Effector CD8-positive, alpha-beta T cell (primary cell): ENCODE measurements at places on chromosomes 3 and 15.

DNA sequence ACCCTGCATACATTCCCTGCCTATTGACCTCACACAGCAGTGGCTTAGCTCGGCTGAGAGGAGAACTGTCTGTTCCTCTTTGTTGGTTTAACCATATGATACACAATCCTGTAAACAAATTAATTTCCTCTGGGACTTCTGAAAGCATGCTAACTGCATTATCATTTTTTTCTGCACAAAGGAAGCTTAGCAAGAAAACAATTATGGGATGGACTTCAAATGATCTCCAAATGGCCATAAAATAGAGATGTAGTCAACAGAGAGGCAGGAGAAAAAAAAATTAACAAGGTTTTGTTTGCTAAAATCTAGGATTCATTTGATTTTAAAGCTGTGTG lies 14.4 kb upstream of the TMC3 start:
- no peak for DNase-seq

DNA sequence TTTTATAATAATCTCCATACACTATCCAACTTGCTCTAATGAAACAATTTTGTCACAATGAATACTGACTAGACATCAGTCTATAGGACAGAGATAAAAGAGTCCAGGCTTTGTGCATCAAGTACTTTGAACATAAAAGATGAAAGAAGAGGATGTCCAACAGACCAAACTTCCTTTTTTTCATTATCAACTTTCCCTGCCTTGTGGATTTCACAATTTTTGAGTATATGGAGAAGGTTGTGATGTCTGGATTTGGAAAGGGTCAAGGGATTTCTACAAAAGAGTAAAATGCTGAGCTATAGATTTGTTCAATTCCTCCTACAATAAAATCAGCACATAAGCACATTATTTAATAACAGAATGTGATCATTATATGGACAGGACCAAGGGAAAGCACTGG lies 25.7 kb downstream of the CD47 start:
- no peak for DNase-seq

DNA sequence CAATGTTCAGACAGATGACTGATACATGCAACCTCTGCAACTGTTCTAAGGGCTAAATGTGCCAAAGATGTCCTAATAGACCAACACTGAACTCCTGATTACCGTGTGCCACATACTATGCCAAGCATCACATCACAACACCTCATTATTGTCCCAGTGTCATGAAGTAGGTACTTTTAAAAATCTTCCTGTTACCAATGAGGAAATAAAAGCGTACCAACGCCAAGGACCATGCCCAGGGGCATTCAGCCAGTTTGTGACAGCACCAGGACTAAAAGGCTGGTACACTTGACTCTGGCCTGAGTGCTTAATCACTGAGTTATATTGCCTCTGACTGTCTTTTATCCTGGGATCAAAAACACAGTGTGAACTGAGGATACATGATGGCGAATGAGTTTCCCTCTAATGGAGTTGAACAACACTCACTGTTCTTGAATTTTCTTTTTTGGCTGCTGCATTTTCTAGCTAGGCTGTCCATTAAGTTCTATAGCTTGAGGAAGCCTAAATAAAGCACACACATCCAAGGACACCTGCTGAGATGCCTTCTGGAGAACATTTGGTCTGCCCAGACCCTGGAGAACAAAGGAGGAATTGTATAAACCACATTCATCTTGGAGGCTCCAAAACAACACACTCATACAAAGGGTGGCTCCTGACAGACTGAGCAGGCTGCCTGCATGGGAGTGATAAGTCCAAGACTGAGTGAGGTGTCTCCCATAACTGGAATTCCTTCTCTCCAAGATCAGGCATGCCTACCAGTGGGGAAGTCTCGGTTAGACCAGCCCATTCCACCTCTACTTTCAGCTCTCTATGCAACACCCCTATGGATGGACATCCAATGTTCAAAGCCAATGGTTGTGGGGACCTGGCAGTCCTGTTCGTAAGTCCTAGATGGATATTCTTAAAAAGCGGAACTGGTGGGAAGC lies 126.7 kb upstream of the PRICKLE2 start:
- DNase-seq: no peak

- no peak for DNase-seq
These were observed 26.2 kb upstream of the CLDN16 start for GRCh38 chr3:190361791-190362190.

DNA sequence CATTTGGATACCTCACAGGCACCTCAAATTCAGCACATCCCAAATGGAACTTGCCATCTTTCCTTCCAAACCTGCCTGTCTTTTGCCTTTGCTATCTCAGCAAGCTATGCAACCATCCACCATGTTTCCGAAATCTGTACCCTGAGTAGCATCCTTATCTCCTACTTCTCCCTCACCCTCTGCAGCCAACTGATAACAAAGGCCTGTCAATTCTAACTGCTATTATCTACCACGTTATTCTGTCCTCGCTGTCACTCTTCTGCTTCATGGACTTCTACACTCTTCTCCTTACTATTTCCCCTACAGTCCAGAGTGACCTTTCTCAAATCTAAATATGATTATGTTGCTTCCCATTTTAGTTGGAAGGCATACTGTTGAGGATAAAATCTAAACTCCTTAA lies 25.5 kb upstream of the TAFA4 start:
- DNase-seq: no peak

GRCh38 chr15:26200427-26200826 lies 337.3 kb upstream of the ATP10A start:
- DNase-seq: no peak

DNA sequence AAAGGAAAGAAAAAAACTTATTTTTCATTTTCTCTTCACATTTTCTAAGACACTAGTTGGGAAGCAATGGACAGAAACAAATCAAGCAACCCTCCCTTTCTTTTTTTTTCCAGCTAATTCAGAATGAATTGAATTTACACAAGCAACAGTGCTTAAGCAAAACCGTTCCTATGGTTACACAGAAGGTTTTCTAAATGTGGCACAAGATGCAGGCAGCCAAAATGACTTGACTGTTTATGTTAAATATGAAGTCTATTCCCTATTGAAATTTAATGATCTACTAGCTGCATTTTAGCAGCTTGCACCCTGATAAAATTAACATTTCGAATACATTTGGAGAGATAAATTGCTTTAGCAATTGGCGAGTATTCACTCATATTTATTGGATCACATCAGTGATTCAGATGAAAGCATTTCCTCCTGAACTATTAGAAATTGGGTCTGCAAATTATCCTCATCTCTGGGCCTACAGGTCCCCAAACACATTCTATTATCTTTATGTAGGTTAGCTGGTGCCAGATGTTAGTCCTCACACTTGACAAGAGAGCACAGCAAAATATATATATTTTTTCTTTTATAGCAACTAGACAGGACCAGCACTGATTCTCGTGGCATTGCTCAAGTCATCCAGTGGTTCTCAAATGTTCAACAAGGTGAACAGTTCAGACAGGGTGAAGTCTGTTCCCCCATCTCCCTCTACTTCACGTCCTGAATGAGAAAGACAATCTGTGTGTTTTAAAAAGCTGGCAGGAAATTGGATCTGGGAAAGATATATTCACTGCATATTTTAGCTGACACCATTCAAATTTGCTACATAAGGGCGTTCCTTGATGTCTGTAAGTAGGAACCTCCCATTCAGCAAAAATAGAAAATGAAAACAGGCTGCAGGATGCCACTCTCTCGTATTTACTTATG lies 463.6 kb upstream of the KCNMB2 start:
- DNase-seq: no peak

DNA sequence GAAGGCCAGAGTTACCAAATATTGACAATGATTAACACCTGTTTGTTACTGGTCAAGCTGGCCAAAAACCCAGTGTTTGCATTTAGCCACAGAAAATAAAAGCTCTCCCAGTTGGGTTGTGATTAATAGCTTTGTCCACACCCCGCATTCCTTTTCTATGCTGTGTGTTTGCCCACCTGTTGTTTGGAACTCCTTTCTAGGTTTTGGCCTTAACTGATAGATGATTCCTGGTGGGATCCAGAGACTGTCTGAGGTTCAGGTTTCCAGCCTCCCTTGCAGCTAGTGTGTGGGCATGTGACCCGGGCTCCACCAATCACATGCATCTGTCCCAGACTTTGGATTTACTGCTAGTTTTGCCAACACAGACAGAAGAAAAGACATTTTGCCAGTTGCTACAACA lies 83.8 kb downstream of the PTPRG start:
- DNase-seq: no peak

DNA sequence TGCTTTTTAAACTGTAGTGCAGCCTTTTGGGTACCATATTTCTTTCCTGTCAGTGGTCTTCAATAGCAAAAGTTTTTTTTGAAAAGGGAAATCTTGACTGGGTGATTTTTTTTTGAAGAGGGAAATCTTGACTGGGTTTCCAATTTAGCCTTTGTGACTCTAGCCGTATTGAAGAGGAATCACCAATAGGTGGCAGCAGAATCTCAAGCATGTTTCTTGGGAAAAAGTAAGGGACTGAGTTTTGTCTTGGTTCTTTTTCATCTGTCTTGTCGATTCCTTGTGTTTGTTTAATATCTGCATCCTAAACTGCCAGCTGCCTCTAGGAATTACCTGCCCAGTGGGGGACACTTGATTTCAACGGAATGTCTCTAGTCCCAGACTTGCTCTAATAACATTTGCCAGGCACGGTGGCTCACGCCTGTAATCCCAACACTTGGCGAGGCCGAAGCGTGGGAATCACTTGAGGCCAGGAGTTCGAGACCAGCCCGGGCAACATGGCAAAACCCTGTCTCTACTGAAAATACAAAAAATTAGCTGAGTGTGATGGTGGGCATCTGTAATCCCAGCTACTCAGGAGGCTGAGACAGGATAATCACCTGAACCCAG lies 89.2 kb downstream of the RBPMS2 start:
- DNase-seq: no peak

DNA sequence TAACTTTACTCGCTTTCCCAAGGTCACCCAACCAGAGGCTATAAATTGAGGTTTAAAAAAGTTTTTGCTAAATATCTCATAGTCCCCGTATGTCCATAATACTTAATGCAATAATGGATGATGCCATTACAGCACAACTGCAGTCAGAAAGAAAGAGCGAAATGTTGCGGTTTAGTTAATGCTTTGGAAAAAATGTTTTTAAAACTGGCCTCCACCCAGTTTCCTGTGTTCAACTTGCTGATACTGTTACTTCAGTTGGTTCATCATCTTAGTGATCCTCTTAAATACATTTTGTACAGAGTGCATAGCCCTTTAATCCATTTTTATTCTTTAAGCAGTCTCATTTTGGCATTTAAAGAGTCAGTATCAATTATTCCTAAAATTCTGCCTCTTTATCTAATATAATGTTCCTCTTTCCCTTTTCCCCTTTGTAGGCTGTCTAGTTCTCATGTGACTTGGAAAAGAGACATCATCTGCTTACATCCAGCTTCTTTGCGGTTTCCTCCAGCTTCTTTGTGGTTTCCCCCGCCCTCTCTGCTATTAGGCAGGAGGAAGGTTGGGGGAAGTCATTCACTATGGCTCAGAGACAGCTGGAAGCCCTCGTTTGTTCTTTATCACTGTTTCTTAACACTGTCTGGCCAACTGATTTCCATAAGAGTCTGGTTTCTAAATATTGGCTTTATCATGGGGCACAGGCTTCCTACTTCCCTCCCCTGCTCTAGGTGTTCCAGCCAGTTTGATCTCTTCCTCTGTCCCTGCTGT lies 154.3 kb downstream of the GOLIM4 start:
- DNase-seq: no peak

GRCh38 chr3:189636048-189636447 lies 4.9 kb downstream of the TP63 start:
- DNase-seq: no peak

- DNase-seq: no peak
These were observed 906.6 kb downstream of the TUSC7 start for GRCh38 chr3:117616227-117616626.

GRCh38 chr3:128316481-128316891 lies 150.2 kb downstream of the DNAJB8 start:
- peak; percentile 51 for DNase-seq

- no peak for DNase-seq
These were observed 172.6 kb upstream of the FAM3D start for GRCh38 chr3:58839187-58839586.

DNA sequence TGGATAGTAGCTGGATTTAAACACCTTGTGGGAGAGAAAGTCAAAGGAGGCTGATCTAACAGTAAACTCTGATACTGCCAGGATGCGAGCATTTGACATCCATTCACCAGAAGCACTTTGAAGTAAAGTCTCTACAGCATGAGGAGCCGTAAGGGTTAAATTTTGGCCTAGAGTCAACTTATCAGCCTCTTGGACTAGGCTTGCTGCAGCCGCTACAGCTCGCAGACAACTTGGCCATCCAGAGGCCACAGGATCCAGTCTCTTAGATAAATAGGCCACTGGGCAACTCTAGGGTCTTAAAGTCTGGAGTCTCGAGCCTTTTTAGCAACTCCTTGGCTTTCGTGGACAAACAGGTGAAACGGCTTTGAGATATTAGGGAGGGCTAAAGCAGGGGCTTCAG lies 61.4 kb downstream of the PLSCR2 start:
- no peak for DNase-seq

GRCh38 chr3:79167651-79168416 lies 600.0 kb downstream of the ROBO1 start:
- DNase-seq: no peak

DNA sequence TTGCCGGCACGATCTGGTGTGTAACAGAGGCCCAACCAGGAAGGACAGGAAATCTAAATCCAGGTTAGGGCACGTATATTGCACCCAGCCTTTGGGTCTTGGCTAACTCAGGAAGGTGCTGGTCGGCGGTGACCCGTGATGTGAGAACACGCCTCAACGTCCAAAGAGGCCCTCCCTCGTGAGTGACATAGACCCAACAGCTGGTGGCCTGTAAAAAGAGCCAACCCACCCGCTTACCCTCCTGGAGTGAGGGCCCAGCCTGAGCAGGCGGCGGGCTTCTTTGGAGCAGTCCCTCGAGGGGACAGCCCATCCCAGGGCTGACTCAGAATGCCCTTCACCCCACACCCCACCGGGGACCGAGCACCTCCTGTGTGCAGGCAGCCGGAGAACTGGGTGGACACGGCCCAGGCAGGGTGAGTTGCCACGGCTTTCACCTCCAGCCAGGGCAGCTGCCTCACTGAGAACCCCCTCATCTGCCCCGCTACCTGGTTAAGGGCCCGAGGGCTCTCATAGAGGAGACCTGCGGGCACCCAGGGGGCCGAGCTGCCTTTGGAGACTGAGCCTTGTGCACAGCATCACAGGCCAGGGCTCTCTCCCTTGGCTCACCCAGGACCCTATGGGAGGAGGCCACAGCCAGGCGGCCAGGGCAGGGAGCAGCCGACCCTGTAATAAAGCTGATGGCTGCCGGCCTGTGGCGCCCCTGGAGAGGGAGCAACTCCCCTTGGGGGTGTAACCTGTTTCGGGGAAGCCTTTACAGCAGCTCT lies 41.8 kb downstream of the ZNF710 start:
- DNase-seq: no peak
